Foreskin fibroblast (primary cell): ENCODE measurements at places on chromosomes 3 and 15.
A peak's percentile ranks its signal among the peaks of the same experiment; 100 is the strongest.

- peak; percentile 51 for DNase-seq
Measured at GRCh38 chr15:50148362-50148963, 29.4 kb upstream of the ATP8B4 start.

DNA sequence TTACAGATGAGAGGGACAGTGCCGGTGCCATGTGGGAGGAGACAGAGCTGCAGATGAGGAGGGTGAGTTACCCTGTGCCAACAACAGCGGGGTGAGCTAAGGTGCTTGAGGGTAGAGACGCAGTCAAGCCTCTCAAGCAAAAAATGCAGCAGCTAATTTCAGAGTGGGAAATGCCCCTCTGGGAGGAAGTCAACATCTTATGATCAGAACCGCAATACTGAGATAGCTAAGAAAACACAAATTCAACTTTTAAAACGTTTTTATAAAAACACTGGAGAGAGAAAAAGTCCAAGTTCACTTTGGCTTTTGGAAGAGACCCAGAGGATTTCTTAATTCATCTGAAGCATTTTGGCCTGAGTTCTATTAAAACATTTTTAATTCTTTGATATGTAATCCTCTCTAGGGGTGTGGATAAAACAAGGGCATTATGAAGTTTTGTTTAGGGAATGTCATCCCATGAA lies 319.2 kb downstream of the SLC9A9 start:
- peak; percentile 45 for DNase-seq

- peak; percentile 12 for DNase-seq
Measured at GRCh38 chr3:59818919-59819300, 769.1 kb upstream of the CFAP20DC start.

DNA sequence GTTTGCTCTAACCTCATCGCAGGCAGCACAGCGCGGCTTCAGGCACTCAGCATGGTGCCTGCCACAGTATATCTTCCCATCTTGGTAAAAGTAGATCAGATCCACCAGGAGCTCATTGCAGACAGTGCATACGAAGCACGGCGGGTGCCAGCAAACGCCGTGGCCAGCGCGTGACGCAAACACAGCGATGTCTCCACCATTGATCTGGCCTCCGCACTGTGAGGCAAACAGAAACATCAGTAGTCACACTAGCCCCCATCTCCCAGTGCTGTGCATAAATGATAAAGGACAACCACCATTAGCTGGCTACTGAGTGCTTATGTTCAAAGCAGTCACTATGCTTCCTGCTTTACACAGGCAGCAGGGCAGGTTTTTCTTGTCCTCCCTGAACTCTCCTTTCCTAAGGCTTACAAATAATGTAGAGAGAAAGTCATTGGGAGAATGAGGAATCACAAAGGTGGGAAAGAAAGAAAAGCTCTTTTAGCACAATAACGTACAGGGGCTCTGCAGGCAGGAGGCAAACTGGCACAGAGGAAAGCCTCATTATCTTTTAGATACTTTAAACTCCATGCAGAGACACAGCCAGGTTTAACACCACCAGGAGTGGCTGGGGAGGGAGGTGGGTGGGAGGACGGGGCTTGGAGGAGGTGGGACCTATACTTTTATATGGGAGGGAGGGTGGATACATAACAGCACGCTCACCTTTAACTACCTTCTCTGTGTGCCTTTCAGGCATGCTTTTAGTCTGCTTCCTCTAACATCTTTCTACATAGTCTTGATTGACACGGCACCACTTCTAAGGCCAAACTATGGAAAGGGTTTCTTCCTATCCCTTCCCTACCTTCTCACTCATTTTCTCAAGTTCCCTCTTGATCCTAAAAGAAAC lies 67.9 kb downstream of the PRICKLE2 start:
- DNase-seq = no peak

DNA sequence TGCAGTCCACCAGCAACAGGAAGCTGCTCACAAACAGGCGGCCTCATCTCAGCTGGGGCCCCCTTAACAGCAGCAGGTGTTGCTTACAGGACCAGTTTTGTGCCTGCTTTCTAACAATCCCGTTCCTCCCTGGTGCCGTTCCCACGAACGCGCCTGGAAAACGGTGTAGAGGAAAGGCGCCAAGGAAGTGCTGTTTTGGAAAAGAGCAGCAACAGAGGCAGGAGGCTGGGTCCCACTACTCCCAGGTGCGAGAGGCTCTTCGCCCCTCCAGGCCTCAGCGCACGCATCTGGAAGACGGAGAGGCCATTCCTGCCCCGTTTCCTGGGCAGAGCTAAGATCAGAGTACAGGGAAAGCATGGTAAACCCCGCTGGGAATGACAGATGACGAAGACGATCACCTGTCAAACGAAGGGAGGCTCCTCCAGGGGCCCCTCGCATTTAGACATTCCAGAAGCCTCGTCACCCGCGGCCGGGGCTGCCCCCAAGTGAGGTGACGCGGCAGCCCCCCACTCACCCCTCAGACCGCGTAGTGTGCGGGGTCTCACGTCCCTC lies 603 bp downstream of the SCAPER start:
- no peak for DNase-seq

GRCh38 chr15:40582726-40583246 lies 11.3 kb upstream of the KNL1 start:
- DNase-seq = no peak

DNA sequence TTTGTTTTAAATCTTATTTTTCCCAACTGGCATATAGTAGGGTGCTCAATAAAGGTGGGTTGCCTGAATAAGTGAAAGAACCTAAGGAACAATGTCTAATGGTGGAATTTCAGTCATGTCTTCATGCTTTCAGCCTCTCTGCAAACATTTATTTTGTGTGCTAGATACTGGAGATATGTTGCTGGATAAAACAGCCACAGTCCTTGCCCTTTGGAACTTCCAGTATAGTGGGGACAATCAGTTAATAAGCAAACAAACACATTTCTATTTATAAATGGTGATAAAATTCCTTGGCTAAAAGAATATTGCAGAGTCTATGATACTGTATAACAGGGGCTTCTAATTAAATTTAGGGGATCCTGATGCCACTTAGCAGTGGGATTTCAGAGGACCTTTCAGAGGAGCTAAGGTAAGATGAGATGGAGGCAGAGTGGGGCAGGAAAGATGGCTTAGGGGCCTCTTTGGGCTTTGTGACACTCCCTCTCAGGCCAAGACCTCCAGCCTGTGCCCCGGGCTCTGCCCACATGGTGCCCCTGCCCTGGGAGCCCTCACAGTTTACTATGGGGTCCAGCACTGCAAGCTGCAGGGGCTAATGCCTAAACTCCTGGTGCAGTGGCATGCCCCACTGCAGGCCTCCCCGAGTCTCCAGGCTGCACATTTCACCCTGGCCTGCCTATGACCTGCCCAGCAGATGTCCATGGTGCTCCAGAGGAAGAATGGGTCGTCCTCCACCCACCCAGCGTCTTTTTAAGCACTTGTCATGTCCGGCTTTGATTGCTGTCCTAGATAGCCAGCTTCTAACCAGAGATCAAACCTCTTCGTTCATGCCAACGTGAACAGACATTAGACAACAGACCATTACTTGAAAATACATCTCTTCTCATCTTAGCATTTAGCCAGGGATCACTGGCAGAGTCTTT lies 61.6 kb upstream of the PRR23C start:
- DNase-seq = no peak

GRCh38 chr15:67178569-67179210 lies 75.8 kb downstream of the AAGAB start:
- peak; percentile 95 for DNase-seq

- DNase-seq = peak; percentile 33
Measured at GRCh38 chr3:25156626-25157025, 271.4 kb upstream of the RARB start.

- DNase-seq = no peak
Measured at GRCh38 chr3:4950351-4950784, 28.9 kb upstream of the BHLHE40 start.

- DNase-seq = no peak
Measured at GRCh38 chr15:100614918-100615317, 12.5 kb downstream of the ASB7 start.

DNA sequence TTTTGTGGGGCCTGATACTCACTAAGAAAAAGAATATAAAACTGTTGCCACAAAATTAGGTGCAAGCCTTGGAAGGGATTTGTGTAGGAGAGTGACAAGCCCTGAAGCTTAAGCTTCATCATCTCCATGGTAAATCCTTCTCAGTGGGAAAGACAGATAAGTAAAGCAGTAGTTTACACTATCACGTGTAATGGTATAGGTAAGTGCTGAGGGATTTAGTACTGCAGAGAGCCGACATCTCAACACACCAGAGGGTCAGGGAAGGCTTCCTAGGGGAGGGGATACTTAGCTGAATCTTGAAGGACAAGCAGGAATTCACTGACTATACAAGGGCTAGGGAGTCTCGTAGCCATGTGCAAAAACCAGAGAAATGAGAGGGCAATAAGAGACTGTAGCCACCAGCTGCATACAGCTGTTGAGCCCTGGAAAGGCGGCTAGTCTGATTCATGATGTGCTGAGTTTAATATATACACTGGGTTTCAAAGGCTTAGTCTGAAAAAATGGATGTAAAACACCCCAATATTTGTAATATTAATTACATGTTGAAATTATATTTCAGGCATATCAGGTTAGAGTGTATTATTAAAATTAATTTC lies 11.1 kb downstream of the SLC24A1 start:
- DNase-seq = no peak

GRCh38 chr3:46408853-46409252 lies 1.8 kb downstream of the CCRL2 start:
- no peak for DNase-seq

DNA sequence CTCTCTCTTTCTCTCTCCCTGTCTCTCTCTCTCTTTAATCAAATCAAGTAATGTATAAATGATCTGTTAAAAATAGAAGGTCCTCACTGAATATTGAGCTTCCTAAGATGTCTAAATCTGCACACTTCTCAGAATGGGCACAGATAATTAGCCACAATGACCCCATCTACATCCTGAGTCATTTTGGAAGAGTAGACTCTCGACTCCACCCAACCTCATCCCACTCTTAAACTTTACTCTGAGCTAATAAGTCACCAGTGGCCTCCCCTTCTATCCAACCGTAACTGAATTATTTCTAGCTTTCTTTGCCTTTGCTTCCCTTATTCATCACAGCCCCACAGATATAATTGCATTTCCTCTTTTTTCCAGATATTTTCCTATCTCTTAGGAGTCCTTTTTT lies 326.5 kb upstream of the ZNF717 start:
- no peak for DNase-seq

GRCh38 chr3:139518926-139519842 lies 20.4 kb downstream of the RBP1 start:
- no peak for DNase-seq

GRCh38 chr15:70710714-70711113 lies 52.6 kb downstream of the UACA start:
- DNase-seq = no peak

GRCh38 chr3:194730365-194730764 lies 44.7 kb downstream of the FAM43A start:
- DNase-seq = peak; percentile 15

DNA sequence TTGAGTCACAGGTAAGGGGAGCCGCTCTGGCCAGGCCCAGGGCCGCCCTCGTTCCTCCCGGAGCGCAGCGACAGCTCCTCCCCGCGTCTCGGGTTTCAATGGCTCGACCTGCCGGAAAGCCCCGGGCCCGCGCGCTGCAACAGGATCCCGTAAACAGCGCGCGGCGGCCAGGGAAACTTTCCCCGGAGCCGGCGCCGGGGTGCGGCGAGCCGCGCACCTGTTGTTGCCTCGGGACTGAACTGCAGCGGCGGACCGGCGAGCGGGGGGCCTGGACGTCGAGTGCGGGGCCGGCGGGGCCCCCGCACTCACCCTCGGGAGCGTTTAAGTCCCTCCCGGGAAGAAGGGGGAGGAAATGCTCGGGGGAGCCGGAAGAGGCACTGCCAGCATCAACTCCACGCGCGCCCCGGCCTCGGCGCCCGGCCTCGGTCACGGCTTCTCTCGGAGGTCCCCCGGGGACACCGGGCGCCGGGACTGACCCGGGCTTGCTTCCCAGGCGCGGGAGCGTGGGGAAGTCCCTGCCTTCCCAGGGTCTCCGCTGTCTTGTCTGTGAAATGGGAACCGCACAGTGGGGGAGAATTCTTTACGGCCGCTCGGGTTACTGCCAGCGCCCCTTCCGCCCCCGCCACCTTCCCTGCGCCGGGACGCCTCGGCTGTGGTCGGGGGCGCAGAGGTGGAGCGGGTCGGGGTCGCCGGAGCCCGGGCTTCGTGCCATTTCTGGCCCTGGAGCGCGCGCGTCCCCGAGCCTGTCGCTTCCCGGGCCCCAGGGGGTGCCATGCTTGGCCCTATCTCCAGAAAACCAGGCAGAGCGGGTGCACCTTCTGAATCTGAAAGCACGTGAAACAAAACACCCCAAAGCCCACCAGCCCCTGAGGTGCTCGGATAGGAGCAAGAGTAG lies 7.5 kb upstream of the PGPEP1L start:
- DNase-seq = peak; percentile 73

GRCh38 chr15:77127626-77128025 lies 56.7 kb upstream of the TSPAN3 start:
- DNase-seq = no peak

DNA sequence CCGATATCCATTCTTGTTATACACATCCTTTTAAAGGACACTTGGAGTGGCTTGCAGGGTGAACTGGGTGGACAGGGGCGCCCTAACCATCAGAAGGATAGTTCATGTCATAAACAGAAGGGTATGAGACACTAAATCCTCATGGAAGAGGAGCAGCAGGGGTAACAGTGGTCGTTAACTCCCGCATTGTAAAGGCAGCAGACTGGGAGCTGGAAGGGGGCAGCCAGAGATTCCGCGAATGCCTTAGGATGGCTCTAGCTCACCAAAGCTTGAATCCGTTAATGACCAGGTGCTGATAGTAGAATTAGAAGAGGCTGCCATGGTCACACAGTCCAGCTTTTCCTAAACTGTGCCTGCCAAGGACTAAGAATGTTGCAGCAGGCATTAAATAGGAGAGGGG lies 85.2 kb upstream of the ANKRD34C start:
- DNase-seq = no peak

DNA sequence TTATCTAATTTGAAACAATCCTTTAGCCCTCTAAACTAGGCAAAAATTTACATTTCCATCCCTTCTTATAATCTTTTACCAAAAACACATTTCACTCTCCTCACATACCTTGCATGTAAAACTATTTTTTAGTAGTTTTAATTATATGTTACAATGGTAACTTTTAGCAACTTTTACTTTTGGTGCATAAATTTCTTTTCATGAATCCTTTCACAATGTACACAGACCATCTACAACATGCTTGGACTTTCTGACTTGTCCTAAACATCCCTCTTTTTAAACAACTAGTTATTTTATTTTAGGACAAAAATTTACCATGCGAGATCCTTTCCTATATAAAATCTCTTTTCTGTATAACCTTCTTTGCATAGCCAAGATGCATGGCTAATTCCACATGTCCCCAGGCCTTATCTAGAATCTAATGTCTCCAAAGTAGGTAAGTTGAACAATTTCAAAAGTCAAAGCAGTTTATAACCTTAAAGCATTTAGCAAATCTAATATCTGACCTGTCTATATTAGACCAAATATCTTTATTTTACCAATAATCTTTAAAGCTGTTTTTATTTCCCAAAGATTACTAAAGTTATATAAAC lies 14.4 kb upstream of the ALDH1L1 start:
- DNase-seq = no peak

- no peak for DNase-seq
Measured at GRCh38 chr3:30964612-30965011, 70.2 kb upstream of the GADL1 start.

GRCh38 chr15:73839699-73840377 lies 33.5 kb upstream of the TBC1D21 start:
- no peak for DNase-seq

GRCh38 chr15:94403331-94403730 lies 172.0 kb downstream of the MCTP2 start:
- DNase-seq = no peak
